ENCODE measurements at places on chromosomes 6 and 20.

- no peak for DNase-seq
Observed at GRCh38 chr6:7589221-7589620, 777 bp upstream of the SNRNP48 start.

DNA sequence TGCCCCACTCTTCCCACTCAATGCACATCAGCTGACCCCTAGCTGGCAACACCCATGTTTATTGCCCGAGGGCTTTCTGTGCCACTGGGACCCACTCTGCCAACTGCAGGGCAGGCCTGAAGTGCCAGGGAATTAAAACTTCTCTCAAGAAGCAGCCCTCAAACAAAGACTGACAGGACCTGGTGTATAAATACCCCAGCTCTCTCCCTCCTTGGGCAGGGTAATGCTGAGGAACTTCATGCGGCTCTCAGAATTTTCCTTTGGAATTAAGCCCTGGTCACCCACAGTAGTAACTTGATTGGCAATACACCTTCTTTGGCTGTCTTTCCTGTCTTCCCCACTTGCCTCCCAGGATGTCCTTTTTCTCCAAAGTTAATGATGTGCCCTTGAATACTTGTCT is 5.3 kb upstream of the GDAP1L1 start:
- DNase-seq: no peak

DNA sequence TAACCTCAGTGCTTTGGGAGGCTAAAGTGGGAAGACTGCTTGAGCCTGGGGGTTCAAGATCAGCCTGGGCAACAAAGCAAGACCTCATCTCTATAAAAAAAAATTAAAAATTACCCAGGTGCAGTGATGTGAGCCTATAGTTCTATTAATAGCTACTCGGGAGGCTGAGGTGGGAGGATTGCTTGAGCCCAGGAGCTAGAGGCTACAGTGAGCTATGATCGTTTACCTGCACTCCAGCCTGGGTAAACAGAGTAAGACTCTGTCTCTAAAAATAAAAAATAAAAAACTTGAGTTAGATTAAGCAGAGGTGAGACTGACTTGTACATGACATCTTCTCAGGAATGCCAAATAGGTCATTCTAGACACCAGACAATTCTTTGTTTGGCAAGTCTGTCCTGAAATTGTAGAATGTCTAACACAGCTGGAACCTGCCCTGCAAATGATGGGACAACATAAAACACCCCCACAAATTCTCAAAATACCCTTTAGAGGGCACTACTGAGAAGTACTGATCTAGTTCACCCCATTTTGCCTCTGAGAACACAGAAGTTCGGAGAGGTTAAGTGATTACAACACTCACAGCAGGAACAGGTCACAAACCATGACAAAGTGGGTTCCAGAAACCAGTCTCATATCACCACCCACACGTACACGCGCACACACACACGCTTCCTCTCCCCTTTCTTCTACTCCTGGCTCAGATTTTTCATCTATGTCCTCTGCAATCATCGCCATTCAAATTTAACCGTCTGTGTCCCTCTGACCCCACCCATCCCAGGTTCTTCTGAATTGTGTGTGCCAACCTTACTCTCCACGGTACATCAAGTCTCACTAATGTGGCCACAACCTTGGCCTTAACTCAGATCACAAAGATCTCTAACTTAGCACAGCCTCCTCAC is 38.3 kb downstream of the ARHGAP18 start:
- DNase-seq: peak; percentile 52

DNA sequence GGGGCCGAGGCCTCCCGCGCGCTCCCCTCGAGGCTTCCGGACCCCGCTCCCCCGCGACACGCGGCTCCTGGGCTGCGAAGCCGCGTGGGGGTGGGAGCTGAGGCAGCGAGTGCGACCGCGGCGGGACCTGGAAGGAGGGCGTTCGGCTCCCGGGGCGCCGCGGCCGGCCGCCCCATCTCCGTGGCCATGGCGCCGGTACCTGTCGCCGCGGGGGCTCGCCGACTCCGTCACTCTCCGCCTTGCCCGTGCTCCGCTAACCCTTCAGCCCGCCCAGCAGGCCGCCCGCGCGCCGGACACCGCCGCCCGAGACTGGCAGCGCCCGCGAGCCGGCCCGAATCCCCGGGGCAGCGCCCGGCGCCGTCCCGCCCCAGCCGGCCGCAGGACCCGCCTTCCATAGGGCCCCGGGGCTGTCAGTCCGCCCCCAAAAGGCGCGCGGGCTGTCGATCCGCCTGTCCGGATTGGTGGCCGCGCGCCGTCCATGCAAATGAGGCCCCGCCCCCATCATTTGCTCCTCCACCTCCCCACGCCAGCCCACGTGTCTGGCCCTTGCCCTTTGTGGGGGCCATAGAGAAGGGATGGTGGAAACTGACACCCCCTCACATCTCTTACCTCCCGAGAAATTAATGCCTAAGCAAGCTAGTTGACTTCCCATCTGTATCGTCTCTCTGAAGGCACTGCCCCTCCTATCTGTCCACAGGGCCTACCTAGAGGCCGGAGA is at the start of gene FKBP5:
TSS of gene FKBP5 (minus strand) at position 311 of the 718 bp plus-strand sequence. CDS start 46,091 bp downstream, outside the sequence.
- DNase-seq: peak; percentile 89

DNA sequence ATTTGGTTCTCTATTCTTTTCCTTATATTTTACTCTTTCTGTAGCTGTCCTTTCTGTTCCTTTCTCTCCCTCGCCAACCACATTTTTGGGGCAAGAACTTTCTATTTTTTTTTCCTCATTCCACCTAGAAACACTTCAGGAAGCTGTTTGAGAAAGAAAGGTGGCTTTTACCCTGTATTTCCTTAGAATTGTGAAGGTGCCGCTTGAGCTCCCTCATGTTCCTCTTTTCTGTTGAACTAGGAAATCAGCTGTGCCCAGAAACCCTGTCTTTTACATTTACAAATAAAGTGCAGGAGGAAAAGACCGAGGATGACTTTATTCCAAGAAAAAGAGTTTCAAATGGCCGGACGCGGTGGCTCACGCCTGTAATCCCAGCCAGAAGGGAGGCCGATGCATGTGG is 38.2 kb downstream of the OR2B2 start:
- no peak for DNase-seq

GRCh38 chr20:6008254-6008653 is 45.6 kb downstream of the LRRN4 start:
- no peak for DNase-seq

- no peak for DNase-seq
Observed at GRCh38 chr20:16062661-16063581, 510.3 kb downstream of the KIF16B start.

- no peak for DNase-seq
Observed at GRCh38 chr6:101777646-101778045, 384.1 kb downstream of the GRIK2 start.

DNA sequence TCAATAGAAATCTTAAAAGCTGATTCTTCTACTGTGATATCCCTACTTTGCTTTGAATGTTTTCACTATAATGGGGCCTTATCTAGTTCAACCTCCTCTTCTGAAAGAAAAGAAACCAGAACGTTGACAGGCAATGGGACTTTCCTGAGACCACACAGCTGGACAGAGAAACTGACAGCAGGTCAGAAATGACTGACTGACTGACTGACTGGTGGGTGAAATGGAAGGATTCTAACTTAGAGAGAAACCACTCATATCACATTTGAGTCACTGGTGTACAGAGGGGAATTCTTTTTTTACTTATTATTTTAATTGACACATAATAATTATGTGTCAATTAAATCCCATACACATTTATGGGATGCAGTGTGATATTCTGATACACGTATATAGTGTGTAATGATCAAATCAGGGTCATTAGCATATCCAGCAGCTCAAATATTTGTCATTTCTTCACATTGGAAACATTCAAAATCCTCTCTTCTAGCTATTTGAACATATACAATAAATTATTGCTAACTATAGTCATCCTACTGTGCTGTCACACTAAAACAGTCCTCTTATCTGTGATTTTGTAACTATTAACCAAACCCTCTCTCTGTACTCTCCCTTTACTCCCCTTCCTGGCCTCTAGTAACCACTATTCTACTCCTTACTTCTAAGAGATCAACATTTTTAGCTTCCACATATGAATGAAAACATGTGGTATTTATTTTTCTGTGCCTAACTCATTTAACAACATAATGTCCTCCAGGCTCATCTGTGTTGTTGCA is 64.8 kb upstream of the NRSN1 start:
- no peak for DNase-seq

- no peak for DNase-seq
Observed at GRCh38 chr6:137213331-137213740, 5.8 kb downstream of the IFNGR1 start.

DNA sequence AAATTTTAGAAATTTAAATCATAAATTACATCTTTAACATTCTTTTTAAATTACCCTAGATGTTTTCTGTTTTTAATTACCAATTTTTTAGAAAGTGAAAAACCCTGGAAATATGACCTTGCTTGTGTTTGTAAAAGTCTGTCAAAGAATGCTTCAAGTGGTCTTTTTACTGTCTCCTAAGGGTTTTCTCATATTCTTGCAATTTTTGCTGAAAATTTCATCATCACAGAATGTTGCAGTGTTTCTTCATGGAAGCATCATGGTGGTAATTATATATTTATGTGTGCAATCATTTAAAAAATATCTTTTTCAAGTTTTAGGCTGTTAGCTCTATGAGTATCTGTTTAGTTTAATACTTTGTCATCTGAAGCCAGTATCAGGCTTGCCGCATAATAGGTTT is 178.2 kb downstream of the HDGFL1 start:
- DNase-seq: no peak

- no peak for DNase-seq
Observed at GRCh38 chr6:137762168-137763090, 104.6 kb upstream of the TNFAIP3 start.

GRCh38 chr6:17101422-17102257 is at the start of gene STMND1:
STMND1 (plus strand) TSS chr6:17102050; CDS start chr6:17102258, 208 bp downstream.
- DNase-seq: no peak

DNA sequence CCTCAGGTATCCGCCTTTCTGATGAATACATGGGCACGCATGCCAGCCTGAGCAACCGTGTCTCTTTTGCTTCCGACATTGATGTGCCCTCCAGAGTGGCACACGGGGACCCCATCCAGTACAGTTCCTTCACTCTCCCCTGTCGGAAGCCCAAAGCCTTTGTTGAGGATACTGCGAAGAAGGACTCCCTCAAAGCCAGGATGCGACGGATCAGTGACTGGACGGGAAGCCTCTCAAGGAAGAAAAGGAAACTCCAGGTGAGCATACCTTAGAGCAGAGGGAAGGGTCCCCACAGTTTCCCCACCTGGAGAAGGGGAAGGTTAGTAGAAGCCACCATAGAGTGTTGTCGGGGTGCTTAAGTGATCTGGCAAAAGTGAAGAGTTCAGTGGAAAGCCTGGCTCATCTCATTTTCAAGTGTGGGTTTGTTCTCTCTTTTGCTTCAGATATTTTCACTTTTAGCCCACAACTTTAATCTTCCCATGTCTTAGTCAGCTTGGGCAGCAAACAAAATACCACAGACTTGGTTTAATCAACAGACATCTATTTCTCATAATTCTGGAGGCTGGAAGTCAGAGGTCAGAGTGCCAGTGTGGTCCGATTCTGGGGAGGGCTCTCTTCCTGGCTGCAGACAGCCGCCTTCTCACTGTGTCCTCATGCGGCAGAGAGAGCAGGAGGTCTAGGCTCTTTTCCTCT is 133.5 kb upstream of the CLDN20 start:
- no peak for DNase-seq

GRCh38 chr20:5031206-5031557 is 29.9 kb upstream of the SLC23A2 start:
- DNase-seq: no peak

GRCh38 chr20:15799871-15800270 is 773.4 kb downstream of the KIF16B start:
- no peak for DNase-seq

GRCh38 chr20:40997116-40997515 is 31.5 kb upstream of the TOP1 start:
- no peak for DNase-seq

- no peak for DNase-seq
Observed at GRCh38 chr20:48668451-48668946, 159.3 kb downstream of the PREX1 start.

DNA sequence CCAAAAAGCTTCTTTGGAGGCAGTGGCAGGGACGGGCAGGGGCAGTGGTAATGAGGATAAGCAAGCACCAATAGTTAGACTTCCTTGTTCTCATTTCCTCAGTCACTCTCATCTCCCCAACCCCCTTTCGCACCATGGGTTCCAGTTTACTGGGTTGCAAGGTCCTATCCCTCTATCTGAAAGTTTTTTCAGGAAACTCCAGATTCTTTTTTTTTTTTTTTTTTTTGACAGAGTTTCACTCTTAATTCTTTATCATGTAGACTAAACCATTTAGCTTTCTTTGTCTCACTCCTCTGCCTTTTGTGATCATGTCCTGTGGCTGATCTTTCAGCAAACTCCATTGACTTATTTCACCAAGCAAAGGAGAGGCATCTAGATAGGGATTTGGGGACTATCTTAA is 51.4 kb upstream of the GMDS start:
- DNase-seq: no peak

DNA sequence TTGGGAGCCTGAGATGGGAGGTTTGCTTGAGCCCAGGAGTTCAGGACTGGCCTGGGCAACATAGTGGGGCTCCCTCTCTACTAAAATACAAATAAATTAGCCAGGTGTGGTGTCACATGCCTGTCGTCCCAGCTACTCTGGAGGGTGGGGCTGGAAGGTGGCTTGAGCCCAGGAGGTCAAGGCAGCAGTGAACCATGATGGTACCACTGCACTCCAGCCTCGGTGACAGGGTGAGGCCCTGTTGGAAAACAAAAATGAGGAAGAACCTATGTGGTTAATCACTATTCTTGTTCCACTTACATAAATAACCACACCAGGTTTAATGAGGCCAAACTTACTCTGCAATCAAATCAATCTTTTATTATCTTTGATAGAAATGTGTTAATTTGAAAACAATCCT is 5.4 kb downstream of the PPDPF start:
- no peak for DNase-seq

GRCh38 chr6:21262504-21262903 is 331.0 kb upstream of the SOX4 start:
- DNase-seq: no peak

DNA sequence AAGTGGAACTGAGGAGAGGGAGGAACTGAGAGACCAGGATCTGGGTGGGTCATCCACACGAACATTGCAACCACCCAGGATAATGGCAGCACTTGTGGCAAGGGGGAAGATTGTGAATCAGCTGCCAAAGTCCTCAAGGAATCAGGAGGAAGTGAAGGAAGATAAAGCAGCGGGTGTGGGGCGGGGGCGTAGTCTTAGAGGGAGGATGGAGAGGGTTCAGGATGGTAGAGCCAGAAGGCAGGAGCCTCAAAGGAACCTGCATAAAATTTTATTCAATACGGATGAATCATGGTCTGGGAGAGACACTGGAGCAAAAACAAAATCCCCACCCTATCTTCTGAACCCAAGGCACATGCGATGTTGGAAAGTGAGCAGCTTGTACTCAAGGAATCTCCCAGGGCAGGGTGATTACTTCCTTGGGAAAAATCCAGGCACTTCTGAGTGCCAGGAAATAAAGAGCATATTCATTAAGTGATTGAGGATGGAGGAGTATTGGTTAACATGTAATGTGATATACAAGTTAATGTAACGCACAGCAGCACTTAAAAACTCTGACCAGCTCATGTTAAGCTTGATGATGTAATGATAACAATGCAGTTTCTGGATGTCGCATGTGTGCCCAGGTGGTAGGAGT is 82.0 kb upstream of the B3GAT2 start:
- no peak for DNase-seq
